ENCODE measurements at places on chromosomes 6 and 20.

- no peak for DNase-seq
Observed at GRCh38 chr20:43843096-43843964, 71.3 kb upstream of the TOX2 start.

- DNase-seq = no peak
Observed at GRCh38 chr6:168104636-168105035, 25.6 kb upstream of the FRMD1 start.

DNA sequence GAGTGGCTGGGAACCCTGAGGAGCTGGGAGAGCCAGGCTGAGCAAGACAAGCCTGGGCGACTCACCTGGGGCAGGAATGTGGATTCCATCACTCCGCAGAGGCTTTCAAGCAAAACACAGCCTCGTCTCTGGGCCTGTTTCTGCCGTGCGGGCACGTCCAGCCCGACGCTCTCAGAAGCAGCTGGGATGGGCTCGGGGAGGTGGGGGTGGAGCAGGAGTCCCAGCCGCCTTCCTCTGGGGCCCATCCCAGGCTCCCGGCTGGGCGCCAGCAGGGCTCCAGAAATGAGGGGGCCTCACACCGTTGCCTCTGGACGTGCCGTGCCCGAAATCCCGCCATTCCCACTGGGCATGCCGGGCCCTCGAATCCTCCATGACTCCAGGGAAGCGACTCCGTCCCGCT lies 8.7 kb upstream of the RPS21 start:
- peak; percentile 95 for DNase-seq

DNA sequence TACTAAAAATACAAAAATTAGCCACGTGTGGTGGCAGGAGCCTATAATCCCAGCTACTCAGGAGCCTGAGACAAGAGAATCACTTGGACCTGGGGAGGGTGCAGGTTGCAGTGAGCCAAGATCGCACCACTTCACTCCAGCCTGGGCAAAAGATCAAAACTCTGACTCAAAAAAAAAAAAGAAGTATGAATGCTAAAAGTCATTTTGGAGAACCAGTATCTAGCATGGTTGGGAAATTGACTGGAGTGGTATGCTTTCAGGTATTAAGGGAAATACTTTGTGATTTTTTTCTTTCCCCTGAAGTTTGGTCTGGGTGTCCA lies 30.1 kb downstream of the PCMT1 start:
- no peak for DNase-seq

- peak; percentile 92 for DNase-seq
Observed at GRCh38 chr20:1802385-1803060, 92.7 kb upstream of the SIRPA start.
